Kidney tubule cell (primary cell): ENCODE measurements at places on chromosomes 3 and 15.

DNA sequence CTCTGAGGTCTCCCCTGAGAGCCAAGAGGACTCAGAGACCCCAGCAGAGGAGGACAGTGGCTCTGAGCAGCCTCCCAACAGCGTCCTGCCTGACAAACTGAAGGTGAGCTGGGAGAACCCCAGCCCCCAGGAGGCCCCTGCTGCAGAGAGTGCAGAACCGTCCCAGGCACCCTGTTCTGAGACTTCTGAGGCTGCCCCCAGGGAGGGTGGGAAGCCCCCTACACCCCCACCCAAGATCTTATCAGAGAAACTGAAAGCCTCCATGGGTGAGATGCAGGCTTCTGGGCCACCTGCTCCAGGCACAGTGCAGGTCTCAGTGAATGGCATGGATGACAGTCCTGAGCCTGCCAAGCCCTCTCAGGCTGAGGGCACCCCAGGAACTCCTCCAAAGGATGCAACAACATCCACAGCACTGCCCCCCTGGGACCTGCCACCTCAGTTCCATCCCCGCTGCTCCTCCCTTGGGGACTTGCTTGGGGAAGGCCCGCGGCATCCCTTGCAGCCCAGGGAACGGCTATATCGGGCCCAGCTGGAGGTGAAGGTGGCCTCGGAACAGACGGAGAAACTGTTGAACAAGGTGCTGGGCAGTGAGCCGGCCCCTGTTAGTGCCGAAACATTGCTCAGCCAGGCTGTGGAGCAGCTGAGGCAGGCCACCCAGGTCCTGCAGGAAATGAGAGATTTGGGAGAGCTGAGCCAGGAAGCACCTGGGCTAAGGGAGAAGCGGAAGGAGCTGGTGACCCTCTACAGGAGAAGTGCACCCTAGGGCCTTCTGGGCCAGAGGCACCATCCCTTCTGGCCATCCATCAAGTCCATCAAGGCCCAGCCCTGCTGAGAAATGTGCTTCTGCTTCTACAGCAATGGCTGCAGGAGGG is 23.6 kb downstream of the PLEKHO2 start:
- DNase-seq = no peak

GRCh38 chr3:100880072-100880471 is 113.1 kb downstream of the ABI3BP start:
- no peak for DNase-seq

GRCh38 chr3:48451270-48451669 is 4.7 kb downstream of the ATRIP start:
- no peak for DNase-seq

GRCh38 chr3:57100046-57100695 is 39.7 kb downstream of the SPATA12 start:
- peak; percentile 72 for DNase-seq

DNA sequence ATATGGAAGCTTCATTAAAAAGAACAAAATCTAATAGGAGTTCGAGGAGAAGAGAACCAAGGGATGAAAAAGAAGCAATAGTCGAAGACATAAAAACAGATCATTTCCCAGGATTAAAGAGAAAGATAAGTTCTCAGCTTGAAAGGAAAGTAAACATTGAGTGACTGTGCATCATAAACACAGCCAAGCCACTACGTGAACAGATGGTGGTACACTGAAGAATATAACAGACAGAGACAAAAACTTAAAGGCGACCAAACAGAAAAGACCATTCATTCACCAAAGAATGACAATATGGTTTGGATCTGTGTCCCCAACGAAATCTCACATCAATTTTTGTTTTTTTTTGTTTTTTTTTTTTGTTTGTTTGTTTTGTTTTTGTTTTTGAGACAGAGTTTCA is 210.8 kb upstream of the LINGO1 start:
- no peak for DNase-seq

DNA sequence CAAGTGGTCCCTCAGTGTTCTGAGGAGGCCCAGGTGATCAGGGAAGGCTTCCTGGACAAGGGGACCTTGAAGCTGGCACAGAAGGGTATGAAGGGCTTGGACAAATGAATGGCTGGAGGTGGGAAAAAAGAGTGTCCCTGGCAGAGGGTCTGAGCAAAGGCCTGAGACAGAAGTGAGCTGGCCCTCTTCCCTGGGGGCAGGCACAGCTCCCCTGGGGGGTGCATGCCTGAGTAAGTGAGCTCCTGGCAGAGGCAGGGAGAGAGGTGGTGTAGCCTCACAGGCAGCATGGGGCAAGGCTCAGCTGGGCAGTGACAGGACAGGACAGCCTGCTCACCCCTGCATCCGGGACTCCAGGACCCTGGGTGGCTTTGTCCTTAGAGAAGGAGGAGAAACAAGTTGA is 5.4 kb upstream of the CACNA2D2 start:
- no peak for DNase-seq

GRCh38 chr3:54349231-54349652 is 226.9 kb downstream of the CACNA2D3 start:
- DNase-seq = no peak

DNA sequence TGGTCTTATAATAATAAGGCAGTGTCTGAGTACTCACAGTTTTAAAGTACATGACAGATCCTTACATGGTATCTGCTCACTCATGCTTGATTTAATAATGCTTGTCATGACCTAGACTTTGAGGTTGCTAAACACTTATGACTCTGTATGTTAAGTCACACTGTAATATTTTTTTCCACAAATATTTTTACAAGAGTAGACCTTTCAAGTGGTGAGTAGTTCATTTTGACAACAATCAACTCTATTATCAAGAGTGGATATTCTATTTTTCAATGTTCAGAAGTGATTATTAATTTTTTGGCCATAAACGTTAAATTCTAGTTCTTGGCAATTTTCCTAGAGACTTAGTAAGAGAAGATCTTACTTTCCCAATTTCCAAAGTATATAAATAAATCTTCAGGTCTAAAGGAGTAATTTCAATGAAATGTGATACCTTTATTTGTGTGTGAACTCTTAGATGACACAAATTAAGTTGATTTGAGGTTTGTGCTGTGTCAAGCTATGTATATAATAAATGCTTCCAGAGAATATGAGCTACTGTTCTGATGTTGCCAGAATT is 104.5 kb downstream of the NLGN1 start:
- peak; percentile 69 for DNase-seq

- DNase-seq = no peak
Observed at GRCh38 chr3:179450901-179451264, 387 bp downstream of the GNB4 start.

DNA sequence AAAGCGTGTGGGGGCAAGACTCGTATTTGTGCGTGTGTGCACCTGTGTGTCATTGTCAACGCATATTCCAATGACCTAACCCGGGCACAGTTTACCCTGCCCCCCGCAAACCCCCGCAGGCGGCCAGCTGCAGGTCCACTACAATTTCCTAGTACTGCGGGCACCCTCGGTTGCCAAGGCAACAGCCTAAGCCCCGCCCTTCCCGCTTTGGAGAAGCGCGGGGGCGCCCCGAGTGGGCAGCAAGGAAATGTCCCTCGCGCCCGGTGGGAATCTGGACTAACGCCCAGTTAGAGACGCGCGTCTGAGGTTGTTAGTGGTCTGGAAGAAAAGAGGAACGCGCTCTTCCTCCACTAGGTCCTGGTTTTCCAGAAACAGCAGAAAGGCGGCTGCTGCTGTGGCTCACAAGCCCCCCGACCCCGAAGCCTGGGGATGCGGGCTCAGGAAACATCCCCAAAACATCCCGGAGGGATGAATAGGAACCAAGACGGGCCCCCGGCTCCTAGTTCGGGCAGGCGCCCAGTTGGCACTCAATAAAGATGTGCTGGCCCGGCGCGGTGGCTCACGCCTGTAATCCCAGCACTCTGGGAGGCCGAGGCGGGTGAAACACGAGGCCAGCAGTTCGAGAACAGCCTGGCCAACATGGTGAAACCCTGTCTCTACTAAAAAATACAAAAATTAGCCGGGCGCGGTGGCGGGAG is 1.1 kb downstream of the ABHD14A start:
- DNase-seq = peak; percentile 52

DNA sequence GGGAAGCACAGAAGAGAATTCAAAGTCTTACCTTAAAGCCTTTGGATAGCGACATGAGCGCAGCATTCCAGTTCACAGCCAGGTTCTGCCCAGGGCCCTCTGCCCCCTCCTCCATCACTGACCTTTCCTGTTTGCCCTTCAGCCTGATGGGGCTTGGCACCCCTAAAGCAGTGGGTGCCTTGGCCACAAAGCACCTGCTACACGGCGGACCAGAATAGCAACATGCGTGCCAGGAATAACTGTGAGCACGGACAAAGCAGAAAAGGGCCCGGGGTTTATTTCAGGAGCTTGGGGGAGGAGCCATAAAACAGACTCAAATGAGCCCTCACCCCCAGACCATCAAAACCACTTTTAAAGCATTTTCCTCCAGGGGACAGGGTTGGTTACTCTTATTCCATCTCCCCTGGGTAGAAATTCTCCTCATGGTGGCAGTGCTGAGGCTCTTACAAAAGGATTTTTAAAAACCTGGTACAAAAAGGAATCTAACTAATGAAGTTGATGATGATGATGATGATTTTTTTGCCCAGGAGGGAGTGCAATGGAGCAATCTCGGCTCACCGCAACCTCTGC is 135.4 kb downstream of the KLF13 start:
- DNase-seq = no peak

DNA sequence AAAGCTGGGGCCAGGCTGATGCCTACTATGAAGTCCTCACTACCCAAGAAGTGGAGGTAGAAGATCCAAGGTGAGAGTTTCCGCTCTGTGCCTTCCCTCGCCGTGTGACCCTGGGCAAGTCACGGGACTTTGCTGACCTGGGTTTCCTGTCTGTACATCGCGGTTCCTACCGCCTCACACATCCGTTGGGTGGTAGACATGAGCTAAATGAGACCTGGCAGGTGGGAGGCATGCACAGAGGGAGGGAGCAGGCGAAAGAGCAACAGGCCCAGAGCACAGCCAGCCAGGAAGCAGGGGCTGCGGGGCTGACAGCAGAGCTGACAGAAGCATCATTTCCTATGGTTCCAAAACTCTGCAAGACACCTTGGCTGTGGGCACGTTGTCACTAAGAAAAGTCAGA is 157.3 kb upstream of the BHLHE40 start:
- no peak for DNase-seq

- DNase-seq = no peak
Observed at GRCh38 chr15:56672721-56673120, 60.6 kb downstream of the ZNF280D start.

GRCh38 chr3:33729993-33730392 is 11.9 kb upstream of the CLASP2 start:
- DNase-seq = no peak
